ENCODE measurements at places on chromosomes 11 and 22.

DNA sequence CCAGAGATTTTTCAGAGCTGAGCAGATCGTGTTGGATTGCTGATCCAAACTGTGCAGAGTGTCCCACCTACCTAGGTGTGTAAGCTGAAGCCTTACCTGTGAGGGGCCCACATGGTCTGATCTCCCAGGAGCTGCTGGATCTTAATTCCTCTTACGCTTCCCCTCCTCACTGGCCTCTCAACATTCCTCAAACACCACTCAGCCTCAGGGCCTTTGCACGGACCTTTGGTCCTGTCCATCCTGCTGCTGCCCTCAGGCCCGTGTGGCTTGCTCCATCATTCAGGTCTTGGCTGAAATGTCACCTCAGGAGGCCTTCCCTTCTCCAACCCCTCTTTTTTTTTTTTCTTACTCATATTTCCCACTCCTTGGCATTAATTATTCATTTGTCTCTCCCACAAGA, 21.1 kb upstream of the RAB1B start:
- DNase-seq: no peak

GRCh38 chr11:26088391-26088790, 243.5 kb upstream of the ANO3 start:
- peak; percentile 69 for DNase-seq

GRCh38 chr11:33825854-33826560, 51.7 kb upstream of the FBXO3 start:
- no peak for DNase-seq

DNA sequence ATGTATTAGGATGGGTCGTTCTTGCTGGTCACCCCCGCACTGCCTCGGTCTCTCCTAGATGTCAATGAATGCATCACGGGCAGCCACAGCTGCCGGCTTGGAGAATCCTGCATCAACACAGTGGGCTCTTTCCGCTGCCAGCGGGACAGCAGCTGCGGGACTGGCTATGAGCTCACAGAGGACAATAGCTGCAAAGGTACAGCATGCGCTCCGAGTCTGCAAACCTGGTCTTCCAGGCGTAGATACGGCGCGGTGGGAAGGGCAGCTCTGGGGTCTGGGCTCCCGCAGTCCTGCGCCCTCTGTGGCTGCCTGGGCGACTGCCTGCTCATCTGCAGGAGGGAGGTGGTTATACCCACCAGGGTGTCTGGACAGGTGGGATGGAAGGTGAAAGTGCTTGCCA, 31.0 kb downstream of the FBLN1 start:
- DNase-seq: no peak

DNA sequence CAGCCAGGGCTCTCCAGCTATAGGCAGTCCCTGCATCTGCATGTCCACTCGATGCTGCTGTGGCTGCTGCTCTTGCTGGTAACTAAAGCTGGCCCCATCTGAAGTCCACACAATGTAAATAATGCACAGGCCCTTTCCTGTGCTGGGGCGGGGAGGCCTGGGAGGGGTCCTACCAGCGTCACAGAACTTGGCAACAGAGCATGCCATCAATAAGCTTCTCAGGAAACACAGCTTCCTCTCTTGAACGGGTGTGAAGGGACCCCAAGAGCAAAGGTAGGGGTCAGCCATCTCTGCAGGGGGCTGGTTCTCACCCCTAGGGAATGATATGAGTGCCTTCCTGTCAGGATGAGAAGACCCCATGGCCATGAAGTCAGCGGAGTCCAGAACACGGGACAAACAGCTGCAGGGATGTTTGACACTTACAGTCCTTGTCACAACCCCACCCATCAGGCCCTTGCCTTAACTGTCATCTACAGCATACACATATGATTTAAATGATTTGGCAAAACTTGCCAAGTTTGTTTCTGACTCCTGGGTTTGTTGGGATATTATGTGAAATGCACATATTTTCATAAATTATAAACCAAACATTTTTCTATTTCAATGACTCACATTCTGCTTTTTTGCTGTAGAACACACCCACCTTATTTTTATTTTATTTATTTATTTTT, 39.1 kb upstream of the LYVE1 start:
- DNase-seq: no peak

GRCh38 chr11:33819278-33820035, 45.1 kb upstream of the FBXO3 start:
- DNase-seq: no peak

DNA sequence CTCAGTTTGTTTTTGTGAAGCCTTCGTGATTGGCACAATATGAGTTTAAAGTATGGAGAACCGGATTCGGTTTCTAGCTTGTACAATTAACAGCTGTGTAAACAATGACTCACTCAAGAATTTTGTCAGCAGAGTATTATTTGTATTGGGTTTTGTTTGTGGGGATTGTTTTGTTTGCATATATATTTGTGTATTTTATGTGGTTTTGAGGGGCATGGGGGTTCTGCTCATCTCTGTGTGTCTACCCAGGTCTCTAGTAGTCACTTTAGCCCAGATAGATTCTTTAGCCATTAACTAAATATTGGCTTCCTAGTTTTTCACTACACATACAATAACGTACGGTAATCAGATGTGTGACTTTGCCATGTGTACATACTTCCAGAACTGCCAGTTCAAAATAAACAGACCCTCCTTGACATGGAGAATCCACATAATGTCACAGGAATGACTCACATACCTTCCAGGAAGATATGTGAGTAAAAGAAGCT, 7.5 kb upstream of the MS4A7 start:
- no peak for DNase-seq

- DNase-seq: peak; percentile 86
Observed at GRCh38 chr11:11978792-11979487, 29.5 kb downstream of the DKK3 start.

GRCh38 chr11:20002312-20003216, 157.7 kb downstream of the DBX1 start:
- no peak for DNase-seq

DNA sequence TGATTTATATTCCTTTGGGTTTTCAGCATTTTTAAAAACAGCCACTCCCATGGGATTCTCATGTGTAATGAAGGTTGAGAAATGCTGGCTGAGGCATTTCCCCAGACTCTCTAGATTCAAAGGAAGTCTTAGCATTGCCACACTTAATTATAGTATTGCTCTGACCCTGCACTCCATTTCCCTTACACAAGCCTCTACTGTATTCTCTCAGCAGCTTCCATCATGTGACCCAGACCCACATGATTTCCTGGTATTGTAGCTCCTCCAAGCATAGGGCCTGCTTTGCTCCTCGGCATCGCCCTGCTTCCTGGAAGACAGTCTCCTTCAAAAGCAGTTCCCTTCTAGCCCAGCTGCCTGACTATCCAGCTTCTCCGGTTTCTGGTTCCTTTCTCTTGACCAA, 261.5 kb downstream of the LARGE1 start:
- DNase-seq: peak; percentile 8

DNA sequence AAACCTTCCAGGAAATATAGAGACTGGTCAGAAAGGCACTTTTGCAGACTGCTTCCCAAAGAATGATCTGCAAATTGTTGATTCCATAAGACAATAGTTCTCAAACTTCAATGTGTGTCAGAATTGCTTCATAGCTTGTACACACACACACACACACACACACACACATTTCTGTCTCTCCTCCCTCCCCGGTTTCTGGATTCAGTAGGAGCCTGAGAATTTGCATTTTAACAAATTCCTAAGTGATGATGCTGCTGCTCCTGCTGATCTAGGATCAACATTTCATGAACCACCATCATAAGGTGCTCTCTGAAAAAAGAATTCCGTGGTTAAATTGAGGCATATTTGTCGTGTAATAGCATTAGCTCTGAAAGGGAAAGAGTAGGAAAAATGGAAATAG, 35.3 kb upstream of the FZD4 start:
- DNase-seq: peak; percentile 93

DNA sequence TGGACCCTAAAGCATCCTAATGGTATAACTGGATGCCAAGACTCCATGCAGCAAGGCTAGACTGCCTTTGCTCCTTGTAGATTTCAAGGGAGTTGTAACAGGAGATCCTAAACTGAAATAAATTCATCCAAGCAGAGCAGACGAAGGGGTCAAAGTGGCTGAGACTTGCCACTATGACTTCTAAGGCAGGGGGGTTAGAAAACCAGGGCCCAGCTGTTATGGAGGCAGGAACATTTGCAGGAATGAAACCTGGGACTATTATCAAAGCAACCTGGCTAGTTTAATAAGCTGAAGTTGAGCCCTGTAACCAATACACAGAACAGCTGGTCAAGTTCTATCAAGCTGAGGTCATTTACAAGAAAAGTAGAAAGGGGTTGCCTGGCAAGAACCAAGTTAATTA, 122.2 kb upstream of the TRPC6 start:
- DNase-seq: no peak

DNA sequence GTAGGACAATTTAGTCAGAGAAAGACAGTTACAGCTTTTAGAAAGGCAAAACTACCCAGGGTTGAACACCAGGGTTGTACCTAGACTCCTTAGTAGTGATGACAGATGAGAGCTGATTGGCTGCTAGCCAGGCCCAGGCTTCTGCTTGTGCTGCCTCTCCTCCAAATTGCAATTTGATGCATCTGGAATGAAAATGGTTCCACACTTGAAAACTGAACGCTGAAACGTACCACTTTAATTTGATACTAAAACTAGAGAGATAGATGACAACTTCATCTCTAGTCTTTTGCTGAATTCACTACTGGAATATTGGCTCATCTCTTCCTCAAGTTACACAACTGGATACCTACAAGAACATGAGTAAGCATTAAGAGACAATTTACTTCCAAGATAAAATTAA, 19.2 kb upstream of the FNBP4 start:
- no peak for DNase-seq

GRCh38 chr11:100459811-100460210, 227.3 kb upstream of the ARHGAP42 start:
- no peak for DNase-seq

GRCh38 chr22:22235558-22235957, 9.0 kb upstream of the VPREB1 start:
- no peak for DNase-seq

- peak; percentile 71 for DNase-seq
Observed at GRCh38 chr11:1694064-1694845, 2.7 kb upstream of the KRTAP5-6 start.

GRCh38 chr11:113796663-113797259, 17.2 kb downstream of the CLDN25 start:
- peak; percentile 48 for DNase-seq

- no peak for DNase-seq
Observed at GRCh38 chr11:129410395-129410960, 34.8 kb downstream of the BARX2 start.

DNA sequence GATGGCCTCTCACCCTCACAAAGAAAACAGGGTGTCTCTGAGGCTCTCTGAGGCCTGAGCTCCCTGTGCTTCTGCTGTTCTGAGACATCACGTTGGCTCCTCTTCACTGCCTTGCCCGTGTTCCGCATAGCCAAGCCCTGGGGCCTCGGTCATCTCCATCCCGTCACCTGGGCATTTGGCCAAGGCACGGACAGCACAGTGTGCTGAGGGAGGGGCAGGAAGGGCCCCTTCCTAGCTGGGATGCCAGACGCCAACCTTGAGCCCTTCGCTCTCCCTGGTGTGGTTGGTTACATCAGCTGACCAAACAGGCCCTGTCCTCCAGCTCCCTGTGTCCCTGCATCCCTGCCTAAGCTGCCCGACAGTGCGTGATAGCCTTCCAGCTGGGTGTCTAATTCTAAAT, 25.9 kb downstream of the MOV10L1 start:
- DNase-seq: no peak

GRCh38 chr11:121554552-121554951, 101.8 kb upstream of the SORL1-AS1 start:
- no peak for DNase-seq

- DNase-seq: peak; percentile 34
Observed at GRCh38 chr11:117095284-117096161, 2.7 kb downstream of the SIK3 start.

GRCh38 chr22:19896665-19897355, 42.1 kb upstream of the GNB1L start:
- no peak for DNase-seq

DNA sequence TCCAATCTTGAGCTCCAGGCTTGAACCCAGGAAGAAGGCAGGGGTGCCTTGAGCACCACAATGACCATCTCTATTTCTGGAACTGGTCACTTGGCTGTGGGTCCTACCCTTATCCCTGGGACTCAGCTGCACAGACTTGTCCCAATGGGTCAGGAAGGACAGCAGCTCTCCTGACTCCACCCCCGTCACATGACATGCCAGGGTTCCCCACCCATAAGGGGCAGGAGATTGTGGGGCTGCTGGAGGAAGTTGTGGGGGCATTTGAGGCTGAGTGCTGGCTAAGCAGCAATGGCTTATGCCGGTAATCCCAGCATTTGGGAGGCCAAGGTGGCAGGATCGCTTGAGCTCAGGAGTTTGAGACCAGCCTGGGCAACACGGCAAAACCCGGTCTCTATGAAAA, 56.2 kb downstream of the NFAM1 start:
- DNase-seq: no peak

- DNase-seq: peak; percentile 51
Observed at GRCh38 chr22:43226377-43227238, 39.7 kb upstream of the TTLL12 start.

GRCh38 chr22:22076361-22076760, 93.8 kb upstream of the TOP3B start:
- DNase-seq: no peak

Data from fibroblast of skin of back (primary cell).